NCI-H1694 treated with DMSO at 0.1 percent for 48 hours (cell line): ENCODE measurements at places on chromosomes 12 and 14.

GRCh38 chr12:75820071-75820470, 211.5 kb downstream of the PHLDA1 start:
- DNase-seq = peak; percentile 84

DNA sequence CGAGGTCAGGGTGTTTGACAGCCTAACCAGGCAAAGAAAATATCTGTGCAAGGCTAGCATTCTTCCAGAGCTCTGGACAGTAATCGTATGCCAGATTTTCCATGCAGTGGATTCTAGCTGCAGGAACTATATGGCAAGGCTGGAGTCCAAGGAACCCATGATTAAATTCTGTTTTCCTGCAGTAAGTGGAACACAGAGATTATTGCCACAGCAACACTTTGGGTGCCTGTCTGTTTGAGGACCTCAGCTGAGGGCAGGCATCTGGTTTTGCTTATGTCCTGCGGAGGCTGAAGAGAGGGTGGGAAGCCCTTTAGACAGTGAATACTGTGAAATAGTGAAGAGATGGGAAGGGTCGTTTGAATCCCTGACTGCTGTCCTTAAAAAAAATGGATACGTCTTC, 104.4 kb downstream of the DAD1 start:
- DNase-seq = no peak

DNA sequence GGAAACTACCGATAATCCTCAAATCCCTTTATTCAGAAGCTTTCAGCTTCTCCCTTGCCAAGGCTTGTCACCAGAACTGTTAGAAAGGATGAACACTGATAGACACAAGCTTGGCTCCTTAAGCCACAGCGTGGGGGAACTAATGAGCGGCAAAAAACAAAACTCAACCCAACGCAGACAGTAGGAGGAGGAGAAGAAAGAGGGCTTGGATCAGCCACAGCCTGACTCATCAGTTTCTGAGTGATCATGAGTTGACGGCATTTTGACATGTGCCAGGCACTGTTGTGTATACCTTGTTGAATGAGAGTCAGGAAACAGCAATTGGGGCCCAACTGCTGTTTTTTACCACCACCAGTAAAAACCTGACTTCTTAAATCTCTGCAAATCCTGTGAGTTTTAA, 23.7 kb downstream of the PLXNC1 start:
- no peak for DNase-seq

DNA sequence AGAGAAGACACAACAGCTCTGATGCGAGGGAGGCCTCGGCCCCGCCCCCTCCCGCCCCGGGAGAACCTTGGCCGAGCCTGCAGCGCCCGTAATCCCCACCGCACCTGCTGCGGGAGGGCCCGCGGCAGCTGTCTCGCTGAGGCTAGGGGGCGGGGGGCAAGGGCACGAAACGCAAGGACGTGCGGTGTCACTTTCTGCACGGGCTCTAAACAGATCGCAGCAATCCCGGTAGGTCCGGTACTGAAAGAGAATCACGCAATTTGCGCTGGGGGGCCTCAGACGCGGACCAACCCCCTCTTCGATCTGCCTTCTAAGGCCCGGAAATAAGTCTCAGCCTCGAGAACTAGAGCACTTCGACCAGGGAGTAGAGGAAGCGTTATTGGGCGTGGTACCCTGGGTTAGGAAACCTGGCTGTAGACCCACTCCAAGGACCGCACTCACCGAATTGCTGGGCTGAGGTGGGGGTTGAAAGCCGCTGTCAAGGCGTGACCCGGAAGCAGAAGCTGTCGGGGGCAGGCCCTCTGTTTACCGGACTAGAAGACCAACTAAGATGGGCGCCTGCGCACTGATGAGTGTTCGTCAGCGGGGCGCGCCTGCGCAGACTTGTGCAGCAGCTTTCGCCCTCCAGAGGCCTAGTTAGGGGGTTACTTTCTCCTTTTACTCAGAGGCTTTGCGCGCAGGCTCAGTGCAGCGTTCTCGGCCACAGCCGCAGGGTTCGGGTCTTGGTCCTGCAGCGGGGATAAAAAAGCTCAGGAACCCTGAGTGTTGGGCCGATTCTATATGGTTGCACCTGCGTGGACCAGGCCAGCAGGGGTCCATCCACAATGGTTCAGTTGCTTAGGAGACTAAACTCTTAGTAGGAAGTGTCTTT, at the start of gene ASB8:
Gene ASB8 (minus strand): TSS at position 498 of the 871 bp plus-strand sequence. CDS start 4,019 bp downstream, outside the sequence.
- peak; percentile 94 for DNase-seq

DNA sequence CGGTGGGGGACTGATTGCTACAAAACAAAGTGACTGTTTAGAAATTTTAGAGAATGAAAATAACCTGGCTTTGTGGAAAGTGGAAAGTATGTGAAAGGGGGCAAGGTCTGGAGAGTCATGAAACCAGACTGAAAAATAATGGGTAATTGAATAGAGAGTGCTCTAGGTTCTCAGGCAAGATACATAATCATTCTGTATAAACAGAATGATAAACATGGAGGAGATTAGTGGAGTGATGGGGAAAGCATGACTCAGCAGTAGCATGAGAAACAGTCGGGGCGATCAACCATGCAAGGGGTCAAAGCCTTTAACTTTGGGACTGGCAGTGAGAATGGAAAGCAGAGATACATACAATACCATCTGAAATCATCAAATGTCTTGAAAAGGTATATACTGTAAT, 332.5 kb downstream of the CCER1 start:
- no peak for DNase-seq

GRCh38 chr12:45878630-45879255, 111.6 kb downstream of the SCAF11 start:
- DNase-seq = no peak

GRCh38 chr12:52044292-52044983, 6.8 kb upstream of the NR4A1 start:
- DNase-seq = no peak

DNA sequence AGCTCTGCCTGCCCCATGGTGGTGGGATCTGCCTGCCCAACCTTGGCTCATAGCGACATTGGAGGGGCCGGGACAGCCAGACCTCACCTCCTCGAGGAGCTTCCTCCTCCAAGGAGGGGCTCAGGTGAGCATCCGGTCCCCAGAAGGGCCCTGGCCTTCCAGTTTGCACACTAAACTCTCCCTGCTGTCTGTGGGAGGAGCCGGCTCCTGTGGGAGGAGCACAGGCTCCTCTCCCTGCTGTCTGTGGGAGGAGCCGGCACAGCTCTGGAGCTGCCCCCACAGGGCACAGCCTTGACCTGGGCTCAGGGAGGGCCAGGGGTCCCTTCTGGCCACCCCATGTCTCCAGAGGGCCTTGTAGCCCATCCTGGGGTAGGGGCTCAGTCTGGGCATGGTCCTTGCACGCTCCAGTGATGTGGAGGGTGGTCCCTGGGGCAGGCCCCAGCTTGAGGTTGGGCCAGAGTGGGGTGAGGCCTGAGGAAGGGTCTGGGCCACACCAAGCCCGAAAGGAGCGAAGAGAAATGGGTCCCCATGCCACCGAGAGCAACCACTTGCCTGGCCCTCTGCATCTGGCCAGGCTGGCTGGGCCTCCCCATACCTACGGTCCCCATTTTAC, 147.5 kb upstream of the C14orf180 start:
- DNase-seq = no peak

- DNase-seq = no peak
These were observed 52.0 kb upstream of the SOCS2 start for GRCh38 chr12:93520454-93520853.

DNA sequence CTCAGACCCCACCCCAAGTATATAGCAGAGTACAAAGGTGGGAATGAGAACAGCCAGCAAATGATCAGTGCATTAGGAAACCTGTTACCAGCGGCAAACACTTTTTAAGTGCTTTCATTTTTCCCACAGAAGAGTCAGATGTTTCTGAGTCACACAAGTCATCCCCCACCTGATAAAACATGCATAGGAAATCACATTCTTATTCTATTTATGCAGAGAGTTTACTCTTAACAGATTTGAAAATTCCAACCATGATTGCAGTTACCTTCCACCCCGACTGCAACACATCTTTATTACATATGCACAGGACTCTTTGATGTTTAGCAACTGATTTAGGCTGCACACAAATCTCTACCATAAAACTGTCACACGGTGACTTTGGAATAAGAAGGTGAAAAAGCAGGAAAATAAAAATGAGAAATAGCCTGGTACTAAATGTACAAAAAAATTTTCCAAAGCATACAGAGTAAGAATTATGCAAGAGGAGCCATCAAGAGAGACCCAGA, 236.4 kb downstream of the PAWR start:
- no peak for DNase-seq

DNA sequence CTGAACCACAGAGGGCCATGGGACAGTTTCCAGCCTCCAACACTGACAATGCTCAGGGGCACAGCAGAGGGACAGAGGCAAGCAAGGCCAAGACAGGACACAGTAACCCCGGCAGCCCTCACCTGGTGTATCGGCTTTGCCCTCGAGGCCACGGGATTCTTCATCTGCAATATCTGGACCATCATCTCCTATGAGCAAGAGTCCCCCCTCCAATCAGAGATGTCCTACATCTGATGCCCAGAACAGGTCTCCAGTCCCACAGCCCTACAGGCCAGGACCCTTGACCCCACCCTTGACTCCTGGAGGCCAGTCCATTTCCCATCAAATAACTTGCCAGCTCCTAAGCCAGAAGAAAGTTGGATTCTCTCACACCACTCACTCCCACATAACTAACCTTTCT, 17.4 kb downstream of the KMT2D start:
- no peak for DNase-seq

DNA sequence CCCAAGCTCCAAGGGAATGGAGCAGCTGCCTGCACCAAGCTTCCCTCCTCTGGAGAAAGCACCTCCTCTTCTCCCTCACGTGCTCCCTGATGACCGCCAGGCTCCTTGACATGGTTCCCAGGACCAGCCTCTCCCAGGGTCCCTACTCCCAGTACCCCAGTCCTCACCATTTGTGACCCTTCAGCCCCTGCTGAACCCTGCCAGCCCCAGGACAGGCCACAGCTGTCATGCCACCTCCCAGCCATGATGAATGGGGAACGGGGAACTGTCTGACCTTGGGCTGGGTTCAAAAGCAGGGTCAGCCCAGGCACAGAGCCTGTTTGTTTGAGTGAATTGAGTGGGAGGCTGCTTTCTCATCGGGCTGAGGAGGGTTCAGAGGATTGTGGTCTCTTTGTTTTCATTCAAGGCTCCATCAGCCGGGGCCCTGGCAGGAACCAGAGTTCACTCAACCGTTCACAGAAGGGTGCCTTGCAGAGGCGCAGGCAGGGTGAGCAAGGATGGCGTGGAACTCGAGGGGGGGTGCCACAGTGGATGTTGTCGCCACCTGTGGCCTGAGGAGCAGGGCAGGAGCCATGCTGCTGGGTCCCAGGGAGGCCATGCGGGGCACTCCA, 344.5 kb upstream of the SFSWAP start:
- DNase-seq = no peak

- no peak for DNase-seq
These were observed 8.9 kb downstream of the C3AR1 start for GRCh38 chr12:8057306-8057705.

DNA sequence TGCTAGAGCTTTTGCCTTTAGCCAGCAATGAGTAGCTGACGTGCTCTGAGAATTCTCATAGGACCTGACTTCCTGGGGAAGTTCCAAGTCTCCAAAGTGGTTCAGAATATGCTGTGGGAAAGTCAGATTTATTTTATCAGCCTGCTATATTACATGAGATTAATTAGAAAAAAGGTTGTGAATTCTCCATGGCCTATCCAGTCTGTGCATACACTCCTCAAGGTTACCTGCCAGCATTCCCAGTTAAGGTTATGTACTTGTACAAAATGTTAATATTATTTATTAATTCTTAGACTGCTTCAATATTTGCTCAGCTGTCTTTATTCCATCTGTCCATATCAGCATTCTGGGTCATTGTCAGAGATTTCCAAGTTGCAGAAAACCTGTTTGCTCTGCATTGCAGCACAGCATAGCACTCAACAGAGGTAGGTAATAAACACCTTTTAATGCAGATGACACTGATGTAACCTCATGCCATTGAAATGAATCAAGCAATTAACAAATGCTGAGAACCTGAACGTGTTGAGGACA, 2.7 kb upstream of the SEL1L start:
- DNase-seq = no peak

- DNase-seq = peak; percentile 69
These were observed 1.2 kb upstream of the TRIM9 start for GRCh38 chr14:51095854-51096823.

- DNase-seq = peak; percentile 53
These were observed 75.2 kb downstream of the PITPNM2 start for GRCh38 chr12:123075646-123076171.

DNA sequence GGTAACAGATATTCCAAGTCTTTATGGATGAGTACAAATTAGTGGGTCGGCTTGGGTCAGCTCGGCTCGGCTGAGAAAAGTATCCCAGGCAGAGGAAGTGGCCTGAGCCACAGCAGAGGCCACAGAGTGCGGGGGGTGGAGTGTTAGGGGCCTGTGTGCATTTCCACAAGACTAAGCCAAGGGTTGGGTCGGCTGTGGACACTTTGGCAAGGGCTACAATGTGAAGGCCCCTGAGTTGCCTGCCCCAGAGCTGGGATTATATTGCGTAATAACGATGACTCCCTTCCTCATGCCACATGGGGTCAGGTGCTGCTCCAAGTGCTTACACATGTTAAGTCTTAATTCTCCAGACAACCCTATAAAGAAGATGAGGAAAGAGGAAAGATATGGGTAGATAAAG, 11.4 kb downstream of the EVL start:
- DNase-seq = no peak

- peak; percentile 50 for DNase-seq
These were observed 216.8 kb downstream of the TTC8 start for GRCh38 chr14:89041257-89041582.

- DNase-seq = no peak
These were observed 8.0 kb downstream of the ANKS1B start for GRCh38 chr12:99976762-99977161.

- peak; percentile 36 for DNase-seq
These were observed 70.4 kb upstream of the SLCO1C1 start for GRCh38 chr12:20624718-20625117.

- DNase-seq = no peak
These were observed 71.3 kb downstream of the DUSP6 start for GRCh38 chr12:89280833-89281538.

DNA sequence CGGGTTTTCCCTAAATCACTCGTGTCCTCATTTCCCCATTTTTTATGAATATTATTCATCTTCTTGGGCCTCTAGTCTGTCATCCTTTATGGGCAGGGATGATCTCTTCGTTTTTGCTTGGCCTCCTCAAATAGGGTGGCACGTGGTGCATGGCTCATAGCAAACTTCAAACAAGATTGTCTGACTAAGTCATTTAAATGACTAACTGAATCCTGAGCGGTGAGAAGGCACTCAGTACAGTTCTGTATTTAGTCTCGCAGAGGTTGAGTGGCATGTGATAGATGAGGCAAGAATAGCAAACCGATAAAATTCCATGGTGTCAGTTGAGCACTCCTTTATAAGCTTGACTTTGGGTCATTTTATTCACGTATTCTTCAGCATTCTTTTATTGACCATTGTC, 5.7 kb upstream of the JDP2 start:
- DNase-seq = no peak

GRCh38 chr12:13849456-13849855, 131.9 kb downstream of the GRIN2B start:
- DNase-seq = peak; percentile 95

GRCh38 chr14:23327947-23328744, 6.9 kb downstream of the PABPN1 start:
- DNase-seq = peak; percentile 79

DNA sequence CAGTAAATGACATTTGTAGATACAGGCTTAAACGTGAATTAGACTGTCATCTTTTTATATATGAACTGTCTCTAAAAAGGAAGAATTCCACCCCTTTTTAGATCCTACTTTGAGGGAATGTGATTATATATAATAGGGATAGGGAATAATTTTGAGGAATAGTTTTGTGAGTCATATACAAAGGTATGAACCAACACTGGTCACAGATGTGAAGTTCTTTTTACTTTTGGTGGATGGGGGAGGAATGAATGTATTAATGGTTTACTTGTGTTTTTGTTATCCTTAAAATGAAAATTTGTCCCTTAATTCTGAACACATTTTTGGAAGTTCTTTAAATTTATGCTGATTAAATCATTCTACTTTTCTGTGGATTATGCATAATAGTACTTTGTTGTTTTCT, 30.4 kb downstream of the FRS2 start:
- no peak for DNase-seq
